ENCODE measurements at places on chromosomes 12 and 14. TPM values are rescaled to one million over a fixed set of nuclear protein-coding genes. Genes with fewer than 3 reads are reported as not detected.

FITM1 gene
- 5.1 TPM for polyA plus RNA-seq

TCL1B gene
- polyA plus RNA-seq: not detected

NKX2-8 gene
- polyA plus RNA-seq: not detected

RIMBP2 gene
- 0.27 TPM for polyA plus RNA-seq

RNU4-1 gene
- not detected for polyA plus RNA-seq

ACVR1B gene
- polyA plus RNA-seq: 27.9 TPM

GTF2A1 gene
- 7.0 TPM for polyA plus RNA-seq

PTGER2 gene
- 0.45 TPM for polyA plus RNA-seq

RNASE2 gene
- polyA plus RNA-seq: not detected

RD3L gene
- polyA plus RNA-seq: not detected

M6PR gene
- polyA plus RNA-seq: 32.4 TPM

TRIM9 gene
- polyA plus RNA-seq: 1.3 TPM

CATSPERB gene
- not detected for polyA plus RNA-seq

SLC5A8 gene
- polyA plus RNA-seq: not detected

RNF212B gene
- polyA plus RNA-seq: 0.27 TPM

TECPR2 gene
- 7.4 TPM for polyA plus RNA-seq

RBP5 gene
- 19.0 TPM for polyA plus RNA-seq

SOCS4 gene
- 9.8 TPM for polyA plus RNA-seq

PLBD1 gene
- polyA plus RNA-seq: 26.9 TPM

KLHL33 gene
- polyA plus RNA-seq: under 0.01 TPM

MYH6 gene
- polyA plus RNA-seq: 2.0 TPM

BIN2 gene
- 6.1 TPM for polyA plus RNA-seq

Measured in small intestine (tissue), 16 donors.